ENCODE measurements at places on chromosomes 2 and 18.
A peak's percentile ranks its signal among the peaks of the same experiment; 100 is the strongest.

- no peak for DNase-seq
Observed at GRCh38 chr2:48144777-48145176, 238.5 kb upstream of the FBXO11 start.

GRCh38 chr2:233107831-233108300 is 47.7 kb downstream of the INPP5D start:
- no peak for DNase-seq

DNA sequence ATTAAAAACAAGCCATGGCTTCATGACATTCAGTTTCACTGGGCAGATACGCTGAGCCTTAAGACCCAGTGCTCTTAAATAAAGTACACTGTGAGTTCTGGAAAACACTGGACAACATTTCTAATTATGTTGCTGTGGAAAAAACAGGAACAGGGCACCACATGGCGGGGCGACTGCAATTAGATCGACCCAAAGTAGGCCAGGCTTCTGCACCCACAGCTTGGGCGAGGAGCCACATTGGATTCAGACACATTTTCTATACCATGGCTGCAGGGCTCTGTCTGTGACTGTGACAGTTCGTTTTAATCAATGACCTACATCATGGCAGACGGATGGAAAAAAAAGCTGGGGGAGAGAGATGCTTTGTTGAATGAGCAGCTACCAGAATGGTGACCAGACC is 227.2 kb upstream of the HS6ST1 start:
- DNase-seq: no peak

- no peak for DNase-seq
Observed at GRCh38 chr2:159799833-159800232, 1.8 kb upstream of the CD302 start.

DNA sequence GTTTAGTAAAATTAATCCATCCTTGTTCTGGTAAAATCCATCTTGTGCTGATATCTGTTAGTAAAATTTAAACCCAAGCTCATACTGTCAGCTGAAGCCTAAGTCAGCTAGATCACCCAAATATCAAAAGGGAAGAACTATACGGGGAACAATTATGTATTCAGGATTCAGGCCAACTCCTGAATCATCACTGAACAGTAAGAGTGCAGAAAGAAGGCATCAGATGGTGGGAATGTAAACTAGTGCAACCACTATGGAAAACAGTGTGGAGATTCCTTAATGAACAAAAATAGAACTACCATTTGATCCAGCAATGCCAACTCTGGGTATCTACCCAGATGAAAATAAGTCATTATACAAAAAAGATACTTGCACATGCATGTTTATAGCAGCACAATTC is 81.8 kb downstream of the RAPGEF4 start:
- DNase-seq: no peak

DNA sequence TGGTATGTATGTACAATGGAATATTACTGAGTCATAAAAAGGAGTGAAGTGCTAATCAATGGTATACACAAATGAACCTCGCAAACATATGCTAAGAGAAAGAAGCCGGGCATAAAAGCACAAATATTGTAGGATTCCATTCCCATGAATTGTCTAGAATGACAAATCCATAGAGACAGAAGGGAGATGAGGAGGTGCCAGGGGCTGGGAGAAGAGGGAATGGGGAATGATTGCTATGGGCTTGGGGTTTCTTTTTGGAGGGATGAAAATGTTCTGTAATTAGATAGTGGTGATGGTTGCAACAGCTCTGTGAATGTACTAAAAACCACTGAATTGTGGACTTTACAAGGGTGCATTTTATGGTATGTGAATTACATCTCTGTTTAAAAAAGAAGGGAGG is 73.5 kb downstream of the GLI2 start:
- DNase-seq: no peak

- DNase-seq: no peak
Observed at GRCh38 chr18:25704494-25704893, 352.5 kb upstream of the ZNF521 start.

- DNase-seq: peak; percentile 78
Observed at GRCh38 chr18:48663931-48664847, 125.4 kb downstream of the CTIF start.

- DNase-seq: no peak
Observed at GRCh38 chr2:119440873-119441272, 9.2 kb downstream of the TMEM37 start.

GRCh38 chr2:64448041-64448426 is 5.9 kb upstream of the LGALSL start:
- no peak for DNase-seq

GRCh38 chr18:74284980-74285355 is 6.8 kb downstream of the CYB5A start:
- DNase-seq: no peak

GRCh38 chr2:220555961-220556630 is 928.7 kb downstream of the SLC4A3 start:
- DNase-seq: no peak

GRCh38 chr18:79404567-79404910 is 8.8 kb downstream of the NFATC1 start:
- DNase-seq: no peak

DNA sequence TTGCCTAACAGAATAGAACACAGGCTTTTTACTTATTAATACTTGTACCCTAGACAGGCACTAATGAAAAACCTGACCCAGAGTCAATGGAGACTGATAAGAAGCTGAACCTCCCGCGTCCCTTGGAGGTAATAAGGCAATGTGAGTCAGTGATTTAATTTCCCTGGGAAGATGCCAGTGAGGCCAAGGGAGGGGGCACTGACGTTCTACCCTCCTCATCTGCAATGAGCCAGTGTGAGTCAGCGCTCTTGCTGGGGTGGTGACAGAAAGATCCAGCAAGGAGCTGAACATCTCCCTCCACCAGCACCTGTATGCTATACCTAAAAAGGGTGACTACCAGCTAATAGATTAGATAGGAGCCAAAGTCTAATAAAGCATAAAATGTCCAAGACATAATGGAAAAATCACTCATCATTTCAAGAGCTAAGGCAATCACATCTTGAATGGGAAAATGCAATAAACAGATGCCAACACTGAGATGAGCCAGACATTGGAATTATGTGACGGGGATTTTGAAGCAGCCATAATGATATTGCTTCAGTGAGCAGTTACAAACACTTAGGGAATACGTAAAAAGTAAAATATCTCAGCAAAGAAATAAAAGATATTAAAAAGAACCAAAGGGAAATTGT is 116.9 kb downstream of the TPGS2 start:
- no peak for DNase-seq

GRCh38 chr2:224410946-224411561 is 9.1 kb upstream of the FAM124B start:
- DNase-seq: no peak

DNA sequence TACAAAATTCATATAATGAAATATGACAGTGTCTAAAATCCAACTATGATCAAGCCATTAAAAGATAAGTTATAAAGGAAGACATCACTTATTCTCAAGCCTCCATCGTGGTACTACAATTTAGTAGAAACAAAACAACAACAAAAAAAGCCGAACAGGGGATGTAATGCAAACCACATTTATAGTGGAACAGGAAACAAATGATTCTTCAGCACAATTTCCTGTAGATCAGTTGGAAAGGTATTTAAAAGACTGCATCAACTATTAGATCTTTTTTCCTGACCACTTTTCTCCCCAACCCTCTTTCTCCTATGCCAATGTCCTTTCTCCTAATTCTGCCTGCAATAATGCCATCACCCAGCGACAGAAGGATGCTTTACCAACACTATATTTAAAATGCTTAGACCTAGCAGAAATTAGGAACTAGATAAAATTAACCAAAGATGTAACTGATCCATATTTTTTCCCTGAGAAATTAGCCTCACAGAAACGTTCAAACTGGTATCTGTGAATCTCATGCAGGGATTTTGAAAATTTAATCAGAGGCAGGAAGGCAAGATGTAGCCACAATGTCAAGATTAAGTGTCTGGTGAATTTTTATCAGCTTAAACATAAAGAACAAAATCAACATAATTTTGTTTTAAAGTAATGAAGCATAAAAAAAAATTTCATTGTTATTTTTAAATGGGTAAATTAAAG is 271.4 kb downstream of the TCF4 start:
- no peak for DNase-seq

DNA sequence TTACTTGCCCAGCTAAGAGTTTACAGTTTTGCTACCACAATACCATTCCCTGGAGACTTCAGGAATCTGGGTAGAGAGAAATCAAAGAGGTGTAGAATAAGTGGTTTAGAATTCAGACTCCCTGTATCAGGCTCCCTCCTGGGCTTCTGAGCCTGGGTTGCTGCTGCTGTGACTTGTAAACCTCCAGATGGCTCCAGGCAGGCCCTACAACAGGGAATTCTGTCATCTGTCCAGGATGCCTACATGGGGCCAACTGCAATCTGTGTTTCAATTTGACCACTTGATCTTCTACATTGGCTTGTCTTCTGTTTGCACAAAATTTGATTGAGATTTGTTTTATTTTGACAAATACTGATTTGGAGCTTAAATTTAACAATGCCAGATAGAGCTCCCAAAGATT is 183.9 kb downstream of the RAD51AP2 start:
- DNase-seq: no peak

DNA sequence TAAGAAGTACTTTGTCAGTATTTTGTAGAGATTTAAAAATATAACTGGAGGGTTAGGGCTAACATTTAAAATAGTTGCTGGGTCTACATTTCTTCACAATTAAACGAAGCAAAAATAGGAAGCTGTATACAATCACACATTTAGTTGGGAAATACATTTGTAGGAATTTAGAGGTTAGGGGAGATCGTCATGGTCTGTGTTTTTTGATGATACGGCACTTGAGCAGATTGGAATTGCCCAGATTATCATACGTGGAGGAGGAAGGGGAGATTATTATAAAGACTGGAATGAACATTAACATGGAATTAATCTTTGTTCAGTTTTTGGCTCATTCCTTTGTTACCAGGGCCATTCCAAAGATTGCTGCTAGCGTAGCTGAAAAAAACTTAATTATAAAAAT is 84.6 kb downstream of the MTA3 start:
- no peak for DNase-seq

- no peak for DNase-seq
Observed at GRCh38 chr2:56170504-56170903, 13.3 kb upstream of the CCDC85A start.

DNA sequence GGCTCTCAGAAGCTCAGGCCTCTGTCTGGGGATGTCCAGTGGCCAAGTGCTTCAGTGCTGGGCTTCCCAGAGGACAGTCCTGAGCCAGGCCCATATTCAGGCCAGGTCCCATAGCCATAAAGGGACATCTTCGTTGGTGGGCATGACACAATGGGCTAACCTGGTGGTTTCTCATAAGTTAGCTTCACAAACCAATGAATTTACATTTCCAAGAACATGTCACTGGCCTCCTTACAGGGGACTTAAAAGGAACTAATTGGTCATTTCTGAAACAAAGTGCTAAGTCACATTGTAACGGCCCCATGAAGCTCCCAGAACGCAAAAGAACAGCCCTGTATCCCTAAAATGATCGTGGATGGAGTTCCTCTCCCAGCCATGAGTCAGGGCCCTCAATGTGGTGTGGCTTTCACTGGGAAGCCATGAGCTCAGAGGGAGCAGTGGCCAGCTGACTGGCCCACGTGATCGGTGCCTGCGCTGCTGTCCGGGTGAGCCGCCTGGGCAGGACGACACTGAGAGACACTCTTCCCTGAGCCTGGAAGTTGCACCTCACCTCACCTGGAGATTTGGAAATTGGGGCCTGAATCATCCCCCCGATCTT is 163.7 kb upstream of the APCDD1 start:
- no peak for DNase-seq

GRCh38 chr18:1663879-1664705 is 759.4 kb downstream of the ADCYAP1 start:
- peak; percentile 16 for DNase-seq

DNA sequence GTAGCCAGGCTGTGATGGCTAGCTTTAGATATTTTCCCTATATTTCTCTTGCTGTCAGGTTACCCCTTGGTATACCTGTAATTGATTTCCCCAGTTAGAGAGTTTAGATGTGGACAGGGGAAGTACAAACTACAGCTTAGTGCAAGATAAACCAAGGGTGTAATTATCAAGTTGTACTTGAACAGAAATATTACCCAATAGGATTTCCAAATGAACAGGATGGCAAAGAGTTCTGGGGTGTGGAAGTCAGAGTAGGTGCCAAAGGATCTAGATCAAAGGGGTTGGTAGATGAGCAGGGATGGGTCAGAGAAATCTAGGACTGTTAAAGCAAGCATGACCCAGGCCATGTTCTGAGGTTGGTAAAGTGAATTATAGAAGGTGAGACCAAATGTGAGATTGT is 585.2 kb downstream of the CCDC85A start:
- no peak for DNase-seq

GRCh38 chr18:63267975-63268721 is 51.4 kb downstream of the BCL2 start:
- no peak for DNase-seq

- no peak for DNase-seq
Observed at GRCh38 chr2:128794285-128794684, 475.6 kb upstream of the HS6ST1 start.

GRCh38 chr2:60551240-60552077 is 2.0 kb downstream of the BCL11A start:
- peak; percentile 37 for DNase-seq

- no peak for DNase-seq
Observed at GRCh38 chr2:177078855-177079254, 133.7 kb upstream of the HNRNPA3 start.

DNA sequence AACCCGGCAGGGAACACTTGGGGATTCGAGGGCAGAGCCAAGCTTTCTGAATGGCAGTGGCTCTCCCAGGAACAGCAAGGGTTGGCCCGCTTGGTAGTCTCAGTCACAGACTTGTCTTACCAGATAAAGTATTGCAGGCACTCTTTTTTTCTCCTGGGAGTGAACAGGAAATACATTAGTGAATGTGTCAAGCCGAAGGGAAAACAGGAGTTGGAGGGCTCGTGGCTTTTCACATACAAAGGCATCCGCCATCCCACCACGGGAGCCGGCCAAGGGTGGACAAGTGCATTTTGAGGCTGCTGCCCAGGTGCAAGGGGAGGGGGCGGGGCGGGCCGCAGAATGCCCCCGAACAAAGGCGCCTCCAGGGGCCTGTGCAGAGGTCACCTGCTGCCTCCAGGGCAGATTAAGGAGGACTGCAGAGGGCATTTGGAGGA is 163.3 kb upstream of the SIX3 start:
- DNase-seq: no peak

- DNase-seq: no peak
Observed at GRCh38 chr2:106269591-106270291, 75.6 kb upstream of the UXS1 start.

- peak; percentile 37 for DNase-seq
Observed at GRCh38 chr18:63237881-63238692, 81.5 kb downstream of the BCL2 start.

GRCh38 chr2:218218268-218219185 is 1.5 kb downstream of the ARPC2 start:
- DNase-seq: no peak

GRCh38 chr2:28367667-28368356 is 24.8 kb upstream of the FOSL2 start:
- DNase-seq: no peak

Measured in ovary (tissue), 10 donors.